ENCODE measurements at places on chromosomes 2 and 18.

DNA sequence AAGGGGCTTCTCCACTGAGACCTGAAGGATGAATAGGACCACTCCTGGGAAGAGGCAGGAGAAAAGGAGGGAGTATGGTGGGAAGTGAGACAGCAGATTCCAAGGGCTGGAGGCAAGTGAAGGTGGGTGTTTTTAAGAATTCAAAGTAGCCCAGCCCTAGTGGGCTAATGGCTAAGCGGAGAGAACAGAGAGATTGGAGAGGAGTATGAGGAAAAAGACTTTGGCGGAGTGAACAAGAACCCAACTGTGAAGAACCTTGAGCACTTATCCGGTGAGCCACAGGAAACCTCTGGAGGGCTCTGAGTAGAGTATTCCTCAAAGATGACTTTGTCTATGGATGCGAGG lies 142.6 kb downstream of the COPS8 start:
- DNase-seq, result no peak

DNA sequence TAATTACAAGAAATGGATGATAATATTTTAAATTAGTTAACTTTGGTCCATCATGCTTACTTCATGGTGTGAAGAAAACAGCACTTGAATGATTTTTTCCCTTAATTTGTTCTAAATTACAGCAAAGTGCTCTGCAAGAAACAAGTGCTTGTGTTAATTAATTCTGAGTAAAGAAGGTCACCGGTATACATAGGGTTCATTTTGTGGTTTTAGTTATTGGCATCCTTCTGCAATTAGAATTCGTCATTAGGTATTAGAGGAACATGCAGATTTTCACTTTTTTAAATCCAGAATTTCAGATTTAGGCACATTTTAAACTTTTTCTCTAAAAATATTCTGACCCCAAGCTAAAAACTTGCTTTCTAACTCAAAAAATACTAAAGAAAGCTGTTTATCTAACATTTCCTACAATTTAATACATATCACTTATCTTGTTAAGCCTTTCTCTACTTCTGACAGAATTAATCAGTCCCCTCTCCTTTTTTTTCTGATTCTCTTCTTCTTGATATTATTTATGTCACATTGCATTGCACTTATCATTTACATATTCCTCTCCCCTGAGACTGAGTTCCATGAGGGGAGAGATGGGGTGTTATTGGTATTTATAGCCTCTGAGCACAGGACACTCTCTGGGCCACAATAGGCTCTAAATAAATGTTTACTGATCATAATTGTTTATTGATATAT lies 129.2 kb downstream of the PLA2R1 start:
- DNase-seq, result no peak

- DNase-seq, result no peak
Observed at GRCh38 chr2:79723830-79724229, 211.0 kb downstream of the CTNNA2 start.

- DNase-seq, result no peak
Observed at GRCh38 chr2:84713441-84713840, 167.4 kb downstream of the TRABD2A start.
